ENCODE measurements at places on chromosomes 2 and 18. TPM values are rescaled to one million over a fixed set of nuclear protein-coding genes. Genes with fewer than 3 reads are reported as not detected.

- no peak for DNase-seq
Observed at GRCh38 chr2:49002750-49003149, 151.6 kb downstream of the FSHR start.

GRCh38 chr18:50079571-50080295 lies 115.2 kb downstream of the MYO5B start:
- no peak for DNase-seq

DNA sequence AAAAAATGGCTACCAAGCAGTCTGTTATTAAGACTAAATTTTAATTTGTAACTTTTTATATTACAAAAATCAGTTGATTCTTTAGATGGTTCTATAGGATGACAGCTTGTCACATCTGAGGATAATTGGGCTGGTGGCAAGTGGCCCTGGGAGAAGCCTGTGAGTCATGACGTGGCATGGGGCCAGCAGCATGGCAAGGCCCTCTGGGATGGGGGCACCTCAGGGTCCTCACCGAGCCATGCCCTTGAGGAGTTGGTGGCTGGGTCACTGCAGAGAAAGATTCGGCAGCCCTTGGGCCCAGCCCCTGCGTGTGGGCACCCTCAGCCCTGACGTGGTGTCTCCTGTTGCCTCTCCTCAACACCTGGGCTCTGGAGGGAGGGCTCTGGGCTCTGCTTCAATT lies 49.7 kb downstream of the STK25 start:
- DNase-seq, result no peak

- no peak for DNase-seq
Observed at GRCh38 chr2:158904627-158905177, 63.7 kb upstream of the TANC1 start.

The PLGLB2 gene
- polyA plus RNA-seq, result 2.3 TPM

DNA sequence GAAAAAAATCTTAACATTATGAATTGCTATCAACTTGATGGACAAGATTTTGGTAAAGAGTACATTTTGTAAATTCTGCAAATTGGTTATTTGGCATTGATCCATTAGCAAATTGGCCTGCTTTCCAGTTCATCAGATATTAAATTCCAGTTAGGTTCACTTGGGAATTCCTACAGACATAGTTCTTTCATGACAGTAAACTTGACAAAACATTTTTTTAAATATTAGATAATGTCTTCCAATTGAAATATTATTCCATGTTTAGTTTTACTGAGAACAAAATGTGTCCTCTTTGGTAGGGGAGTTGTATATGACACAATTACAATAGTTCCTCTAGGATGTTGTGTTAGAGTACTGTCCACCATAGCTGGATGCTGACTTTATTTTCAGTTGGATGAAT lies 141.9 kb downstream of the LCLAT1 start:
- no peak for DNase-seq

GRCh38 chr2:195910570-195910969 lies 158.1 kb downstream of the DNAH7 start:
- DNase-seq, result no peak

The NOL4 gene
- 1.8 TPM for polyA plus RNA-seq

DNA sequence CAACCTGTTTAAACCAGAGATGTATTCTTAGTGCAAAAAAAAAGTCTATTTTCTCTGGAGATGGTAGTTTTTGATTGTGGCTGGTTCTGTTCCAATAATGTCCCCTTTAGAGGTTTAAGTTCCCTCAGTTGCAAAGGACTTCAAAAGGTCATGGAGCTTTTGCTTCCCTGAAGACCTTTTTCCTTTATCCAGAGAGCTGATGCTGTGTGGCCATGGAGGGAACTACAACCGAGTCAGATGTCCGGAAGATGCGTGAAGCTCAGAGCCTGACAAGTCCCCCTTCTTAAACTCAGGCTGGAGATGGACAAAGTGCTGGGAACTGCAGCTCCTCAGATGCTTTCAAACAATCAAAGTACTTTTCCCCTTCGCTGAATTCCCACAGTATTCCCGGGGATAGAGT lies 176.1 kb downstream of the TMEM18 start:
- DNase-seq, result no peak

GRCh38 chr2:120431386-120432292 lies 85.7 kb downstream of the INHBB start:
- no peak for DNase-seq

The TAF4B gene
- 5.2 TPM for polyA plus RNA-seq

- no peak for DNase-seq
Observed at GRCh38 chr2:123165616-123166015, 859.5 kb upstream of the CNTNAP5 start.

The APLF gene
- polyA plus RNA-seq, result 3.9 TPM

GRCh38 chr18:22307528-22307927 lies 110.2 kb downstream of the CTAGE1 start:
- no peak for DNase-seq

GRCh38 chr2:9543557-9543956 lies 12.1 kb downstream of the ADAM17 start:
- DNase-seq, result no peak

GRCh38 chr2:47611771-47612170 lies 171.2 kb upstream of the MSH6 start:
- DNase-seq, result no peak

- no peak for DNase-seq
Observed at GRCh38 chr18:70072678-70073077, 125.0 kb upstream of the CD226 start.

The UGT1A5 gene
- polyA plus RNA-seq, result not detected

GRCh38 chr2:32591669-32592463 lies 36.0 kb upstream of the TTC27 start:
- no peak for DNase-seq

The ADD2 gene
- polyA plus RNA-seq, result 6.3 TPM

The DPP10 gene
- polyA plus RNA-seq, result 12.1 TPM

DNA sequence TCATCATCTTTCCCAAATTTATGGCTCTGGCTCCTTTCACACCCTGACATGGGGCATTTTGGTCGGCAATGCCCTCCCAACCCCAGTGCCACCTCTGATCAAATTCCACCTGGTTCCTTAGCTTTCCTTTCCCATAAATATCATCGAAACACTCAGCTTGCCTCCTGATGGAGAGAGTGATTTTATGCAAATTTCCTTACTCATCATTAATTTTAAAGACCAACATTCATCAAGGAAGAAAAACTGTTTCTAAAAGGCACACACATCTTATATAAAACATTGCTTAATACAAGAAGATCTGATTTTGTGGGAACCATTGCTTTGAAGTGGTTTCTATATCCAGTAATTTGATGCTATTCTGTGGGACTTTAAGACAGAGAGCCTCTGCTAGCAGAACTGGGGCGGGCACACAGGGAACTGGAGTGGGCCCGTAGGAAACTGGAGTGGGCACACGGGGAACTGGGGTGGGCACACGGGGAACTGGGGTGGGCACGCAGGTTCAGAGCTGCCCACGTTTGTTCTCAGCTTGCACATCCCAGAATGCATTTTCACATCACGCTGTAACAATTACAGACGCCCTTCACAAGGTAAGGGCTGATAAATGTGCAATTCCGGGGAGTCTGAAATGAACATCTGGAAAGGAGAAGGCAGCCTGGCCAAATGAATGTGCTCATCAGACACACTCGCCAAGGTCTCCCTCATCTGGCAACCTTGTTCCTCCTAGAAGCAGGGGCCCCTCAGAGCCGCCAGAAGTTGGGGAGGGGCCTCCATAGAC lies 174.2 kb downstream of the RTP5 start:
- no peak for DNase-seq

The HRH4 gene
- polyA plus RNA-seq, result 0.33 TPM

The SLC40A1 gene
- 124 TPM for polyA plus RNA-seq

The GKN2 gene
- polyA plus RNA-seq, result not detected

GRCh38 chr2:196322973-196323810 lies 151.8 kb upstream of the STK17B start:
- DNase-seq, result no peak

The SEC11C gene
- 59.3 TPM for polyA plus RNA-seq

The VSNL1 gene
- polyA plus RNA-seq, result 3.3 TPM

The HOXD12 gene
- 0.28 TPM for polyA plus RNA-seq

DNA sequence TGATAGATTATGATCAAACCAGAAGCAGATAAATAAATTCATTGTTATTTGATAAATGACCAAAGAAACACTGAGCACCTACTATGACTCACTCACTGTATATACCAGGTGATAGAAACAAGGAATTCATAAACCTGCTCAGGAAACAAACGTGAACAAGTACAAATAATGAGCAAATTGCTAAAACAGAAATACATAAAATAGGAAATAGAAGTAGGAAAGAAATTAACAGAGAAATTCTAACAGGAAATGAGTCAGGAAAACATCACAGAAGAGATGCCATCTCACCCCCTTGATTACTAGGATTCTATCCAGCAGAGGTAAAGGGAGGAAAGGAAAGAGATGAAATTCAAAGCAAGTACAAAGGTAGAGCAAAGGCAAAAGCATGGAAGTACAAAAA lies 31.3 kb downstream of the EXOC6B start:
- DNase-seq, result no peak

The SH2D6 gene
- 1.4 TPM for polyA plus RNA-seq

GRCh38 chr2:83280391-83280790 lies 1178.7 kb downstream of the SUCLG1 start:
- DNase-seq, result no peak

The MOGAT1 gene
- polyA plus RNA-seq, result 0.13 TPM

The DYSF gene
- 18.1 TPM for polyA plus RNA-seq

The LHCGR gene
- 0.74 TPM for polyA plus RNA-seq

DNA sequence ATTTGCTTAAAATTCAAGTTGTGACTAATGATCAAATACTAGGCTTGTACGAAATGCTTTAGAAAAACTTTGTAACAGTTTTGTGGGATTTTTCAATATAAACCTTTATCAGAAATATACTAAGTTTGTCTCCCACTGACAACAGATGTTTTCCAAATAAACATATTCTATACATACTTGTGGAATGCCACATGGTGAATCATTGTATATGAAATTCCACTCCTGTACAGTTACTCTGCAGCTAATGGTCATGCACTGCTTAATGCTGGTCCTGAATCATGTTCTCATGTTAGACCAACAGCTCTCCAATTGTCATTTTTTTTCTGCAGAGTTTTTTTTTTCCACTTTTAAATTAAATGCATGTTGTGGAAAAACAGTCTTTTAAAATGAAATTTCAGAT lies 90.1 kb downstream of the DPP4 start:
- no peak for DNase-seq

The IL36G gene
- polyA plus RNA-seq, result not detected

DNA sequence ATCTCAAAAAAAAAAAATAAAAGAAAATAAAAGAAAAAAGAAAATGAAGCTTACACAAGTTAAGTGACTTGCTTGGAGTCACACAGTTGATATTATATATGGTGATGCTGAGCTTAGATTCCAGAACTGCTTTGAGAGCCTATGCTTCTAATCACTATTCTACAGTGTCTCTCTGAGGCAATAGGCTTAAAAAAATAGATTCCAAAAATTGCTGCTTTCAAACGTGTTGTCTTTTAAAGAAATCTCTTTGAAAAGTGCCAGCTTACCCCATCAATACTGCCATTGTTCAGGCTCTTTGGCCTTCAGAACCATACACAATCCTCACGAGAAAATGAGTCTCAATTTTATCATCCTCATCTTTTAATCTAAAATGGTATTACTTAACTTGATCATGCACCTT lies 102.6 kb downstream of the CDK15 start:
- no peak for DNase-seq

The VWA3B gene
- 0.42 TPM for polyA plus RNA-seq

The GAL3ST2 gene
- 0.21 TPM for polyA plus RNA-seq

DNA sequence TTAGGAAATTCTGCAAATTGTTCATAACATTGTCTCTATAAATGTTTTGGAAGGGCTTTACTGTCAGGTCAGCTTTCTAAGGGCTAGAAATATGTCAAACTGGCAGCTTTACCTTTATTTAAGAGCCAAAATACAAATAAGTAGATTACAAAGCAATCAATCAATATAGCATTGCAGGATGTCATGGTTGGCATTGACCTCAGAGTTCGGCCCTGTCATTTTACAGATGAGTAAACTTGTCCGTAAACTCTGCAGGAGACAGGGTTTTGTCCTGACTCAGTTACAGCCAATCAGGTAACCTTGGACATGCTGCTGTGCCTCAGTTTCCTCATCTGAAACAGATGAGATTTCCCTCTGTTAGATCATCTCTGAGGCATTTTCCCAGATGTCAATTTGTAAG lies 25.9 kb upstream of the ZEB2 start:
- DNase-seq, result no peak

The NIF3L1 gene
- 38.0 TPM for polyA plus RNA-seq

- DNase-seq, result no peak
Observed at GRCh38 chr18:5527603-5528002, 16.2 kb downstream of the EPB41L3 start.

DNA sequence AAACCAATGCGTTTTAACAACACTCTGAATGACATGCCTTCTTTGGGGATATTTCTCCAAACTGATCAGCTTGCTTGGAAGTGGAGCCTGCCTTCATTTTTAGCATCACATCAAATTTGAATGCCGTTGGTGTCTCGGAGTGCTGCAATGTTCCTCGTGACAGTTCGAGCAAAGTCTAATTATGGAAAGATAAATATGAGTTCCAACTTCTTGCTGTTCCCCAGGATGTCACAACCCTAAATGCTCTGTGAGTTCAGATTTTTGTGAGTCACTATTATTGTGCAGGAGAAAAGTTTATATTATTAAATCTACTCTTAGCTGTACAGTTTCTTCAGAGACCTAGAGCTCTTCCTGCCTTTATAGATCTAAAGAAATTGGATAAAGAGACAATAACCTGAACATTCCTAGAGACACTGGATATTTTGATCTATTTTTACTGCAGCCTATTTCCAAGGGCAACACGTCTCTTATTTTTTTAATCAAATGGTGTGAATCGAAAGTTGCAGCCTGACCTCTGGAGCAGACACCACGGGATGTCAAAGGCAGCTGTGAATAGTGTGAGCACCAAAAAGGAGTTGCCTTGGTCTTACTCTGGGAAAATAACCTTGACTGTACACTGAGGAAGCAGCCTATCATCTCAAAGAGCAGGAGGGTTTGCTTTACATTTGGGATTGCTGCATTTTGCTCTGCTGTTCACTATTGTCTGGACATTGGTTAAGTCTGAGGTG lies 330.1 kb downstream of the TDRD15 start:
- no peak for DNase-seq

DNA sequence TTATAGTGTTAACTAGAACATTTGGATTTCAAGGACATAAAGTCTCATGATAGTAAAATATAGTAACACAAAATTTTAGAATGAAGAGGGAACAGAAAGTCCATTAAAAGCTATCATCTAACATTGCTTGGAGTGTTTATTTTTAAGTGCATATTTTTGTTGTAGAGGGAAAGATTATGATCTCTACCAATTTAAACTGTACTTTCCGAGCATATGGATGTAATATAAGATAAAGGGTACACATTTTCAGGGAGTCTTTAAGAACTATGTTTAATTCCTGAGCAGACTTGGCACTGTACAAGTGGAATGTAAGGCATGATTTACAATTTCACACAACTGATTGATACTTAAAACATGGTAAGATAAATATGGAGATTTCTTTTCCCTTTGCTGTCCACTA lies 34.2 kb upstream of the ZNF804A start:
- DNase-seq, result no peak

DNA sequence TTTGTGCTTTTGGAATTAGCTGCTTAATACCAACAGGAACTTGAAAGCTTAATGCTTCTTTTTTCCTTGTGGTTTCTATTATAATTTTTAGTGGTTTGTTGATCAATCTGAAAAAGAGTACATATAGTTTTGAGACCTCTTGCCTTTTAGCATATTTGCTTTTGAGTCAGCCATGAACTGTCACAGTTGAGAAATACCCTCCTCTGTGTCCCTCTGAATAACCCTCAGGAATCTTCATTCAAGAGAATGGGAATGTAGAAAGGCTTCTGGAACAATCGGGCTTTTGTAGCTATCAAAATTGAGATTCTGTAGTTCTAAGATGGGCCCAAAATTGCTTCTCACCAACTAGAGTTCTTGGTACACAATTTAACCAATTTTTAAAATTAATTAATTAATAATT lies 451.1 kb upstream of the TRIB2 start:
- DNase-seq, result no peak

The IL1RL2 gene
- 0.95 TPM for polyA plus RNA-seq

The NGEF gene
- polyA plus RNA-seq, result 2.7 TPM
